Erythroblast (primary cell): ENCODE measurements at places on chromosomes 16 and 17.

DNA sequence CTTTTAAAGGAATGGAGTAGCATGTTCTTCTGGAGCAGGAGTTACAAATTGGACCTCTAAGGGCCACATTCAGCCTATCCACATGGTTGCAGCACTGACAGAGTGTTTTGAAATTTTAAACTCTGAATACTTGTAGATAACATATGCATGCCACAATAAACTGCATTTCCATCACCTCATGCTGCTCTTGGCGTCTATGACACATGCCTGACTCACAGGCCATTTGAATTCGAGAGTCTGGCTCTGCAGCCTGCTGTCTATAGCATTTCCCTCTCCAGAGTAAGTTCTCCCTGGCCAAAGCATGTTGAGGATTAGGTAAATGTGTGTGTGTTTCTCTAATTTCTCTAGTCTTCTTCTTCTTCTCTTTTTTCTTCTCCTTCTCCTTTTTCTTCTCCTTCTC, 28.7 kb upstream of the MYOCD start:
- DNase-seq, result no peak

GRCh38 chr16:25030420-25031131, 15.4 kb upstream of the ARHGAP17 start:
- no peak for DNase-seq

DNA sequence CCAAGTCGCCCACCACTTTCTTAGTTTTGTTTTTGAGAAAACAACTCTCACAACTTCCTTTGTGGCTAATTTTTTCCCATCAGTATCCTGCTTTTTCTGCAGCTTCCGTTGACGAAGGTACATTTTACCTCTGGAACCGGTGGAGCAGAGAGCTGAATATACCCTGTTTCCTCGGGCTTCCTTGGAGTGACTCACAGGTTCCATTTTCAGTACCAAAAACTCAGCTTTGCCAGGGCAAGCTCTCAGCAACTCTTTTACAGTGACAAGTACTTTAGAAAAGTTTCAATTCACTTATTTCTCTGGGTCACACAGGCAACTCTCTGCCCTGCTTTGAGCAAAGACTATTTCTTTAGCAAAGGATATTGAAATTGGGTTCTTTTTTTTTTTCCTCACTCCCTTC, 318.9 kb downstream of the SNX29 start:
- DNase-seq, result no peak

DNA sequence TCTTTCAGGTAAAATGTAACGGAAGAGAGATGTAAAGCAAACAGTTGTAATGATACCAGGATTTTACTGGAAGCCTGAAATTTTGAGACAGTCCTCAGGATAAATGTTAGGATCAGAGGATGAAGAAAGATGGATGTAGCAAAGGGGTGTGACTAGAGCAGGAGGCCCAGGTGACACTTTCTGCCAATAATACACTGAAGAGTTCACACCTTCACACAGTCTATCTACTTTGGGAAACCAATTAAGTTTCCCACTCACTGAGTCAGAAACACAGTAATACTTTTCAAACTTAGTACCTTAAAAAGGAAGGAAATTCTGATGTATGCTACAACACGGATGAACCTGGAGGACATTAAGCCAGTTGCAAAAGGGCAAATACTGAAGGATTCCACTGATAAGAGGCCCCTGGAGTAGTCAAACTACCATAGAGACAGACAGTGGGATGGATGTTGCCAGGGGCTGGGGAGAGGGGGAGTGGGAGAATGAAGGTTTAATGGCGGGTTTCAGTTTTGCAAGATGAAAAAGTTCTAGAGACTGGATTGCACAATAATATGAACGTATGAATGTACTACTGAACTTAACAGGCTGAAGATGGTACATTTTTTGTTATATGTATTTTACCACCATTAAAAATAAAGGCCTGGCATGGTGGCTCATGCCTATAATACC, 62.3 kb downstream of the CYTH1 start:
- DNase-seq, result no peak

DNA sequence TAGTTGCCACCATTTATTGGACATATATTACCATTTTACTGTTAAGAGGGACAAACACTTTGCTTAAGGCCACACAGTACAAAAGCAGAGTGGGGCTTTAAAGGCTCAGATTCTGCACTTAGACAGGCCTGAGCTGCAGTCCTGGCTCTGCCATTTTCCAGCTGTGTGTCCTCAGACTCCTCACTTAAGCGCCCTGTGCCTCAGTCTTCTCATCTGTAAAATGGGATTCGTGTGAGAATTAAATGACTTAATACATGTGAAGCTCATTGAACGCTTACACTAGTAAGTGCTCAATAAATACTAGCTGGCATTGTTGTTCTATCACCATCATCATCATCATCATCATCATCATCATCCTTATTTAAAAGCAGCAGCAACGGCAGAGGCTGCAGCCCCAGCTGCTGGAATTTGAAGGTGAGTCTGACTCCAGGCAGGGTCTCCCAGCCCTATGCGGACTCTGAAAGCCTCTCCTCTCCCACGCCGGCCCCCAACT, 445 bp upstream of the CACNG5 start:
- no peak for DNase-seq

DNA sequence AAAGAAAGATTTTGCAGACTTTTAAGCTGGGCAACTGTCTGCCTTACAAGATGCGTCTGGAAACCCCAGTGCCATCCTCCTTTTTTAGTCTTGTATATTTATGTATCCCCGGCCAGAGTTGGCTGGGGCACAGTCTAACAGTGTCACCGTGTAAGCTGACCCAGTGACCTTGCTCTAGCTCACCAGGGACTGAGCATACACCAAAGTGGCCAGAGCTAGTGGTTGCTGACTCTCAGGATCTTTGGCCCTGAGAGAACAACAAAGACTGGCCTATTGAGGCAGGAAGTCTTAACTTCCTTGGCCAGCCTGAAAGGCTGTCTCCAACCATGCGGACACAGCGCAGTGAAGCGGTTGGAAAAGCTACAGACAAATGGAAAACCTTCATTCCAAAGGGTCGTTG, 745.2 kb downstream of the WWOX start:
- no peak for DNase-seq

GRCh38 chr16:74556375-74556922, 50.5 kb downstream of the GLG1 start:
- DNase-seq, result no peak

GRCh38 chr17:51000835-51001638, 119.6 kb downstream of the SPAG9 start:
- peak; percentile 76 for DNase-seq

GRCh38 chr17:20234276-20234675, 225.1 kb downstream of the SPECC1 start:
- peak; percentile 12 for DNase-seq

DNA sequence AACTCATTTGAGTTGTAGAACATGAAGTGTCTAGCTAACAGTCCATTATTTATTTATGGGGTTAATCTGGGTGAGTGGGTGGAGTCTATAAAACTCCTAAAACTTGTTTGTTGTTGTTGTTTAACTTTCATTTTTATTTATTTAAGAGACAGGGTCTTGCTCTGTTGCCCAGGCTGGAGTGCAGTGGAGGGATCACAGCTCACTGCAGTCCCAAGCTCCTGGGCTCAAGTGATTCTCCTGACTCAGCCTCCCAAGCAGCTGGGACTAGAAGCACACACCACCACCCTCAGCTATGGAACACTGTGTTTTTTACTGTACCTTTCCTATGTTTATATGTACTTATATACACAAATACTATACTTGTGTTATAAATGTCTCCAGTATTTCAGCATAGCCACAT, 77.8 kb upstream of the CLEC18B start:
- no peak for DNase-seq

DNA sequence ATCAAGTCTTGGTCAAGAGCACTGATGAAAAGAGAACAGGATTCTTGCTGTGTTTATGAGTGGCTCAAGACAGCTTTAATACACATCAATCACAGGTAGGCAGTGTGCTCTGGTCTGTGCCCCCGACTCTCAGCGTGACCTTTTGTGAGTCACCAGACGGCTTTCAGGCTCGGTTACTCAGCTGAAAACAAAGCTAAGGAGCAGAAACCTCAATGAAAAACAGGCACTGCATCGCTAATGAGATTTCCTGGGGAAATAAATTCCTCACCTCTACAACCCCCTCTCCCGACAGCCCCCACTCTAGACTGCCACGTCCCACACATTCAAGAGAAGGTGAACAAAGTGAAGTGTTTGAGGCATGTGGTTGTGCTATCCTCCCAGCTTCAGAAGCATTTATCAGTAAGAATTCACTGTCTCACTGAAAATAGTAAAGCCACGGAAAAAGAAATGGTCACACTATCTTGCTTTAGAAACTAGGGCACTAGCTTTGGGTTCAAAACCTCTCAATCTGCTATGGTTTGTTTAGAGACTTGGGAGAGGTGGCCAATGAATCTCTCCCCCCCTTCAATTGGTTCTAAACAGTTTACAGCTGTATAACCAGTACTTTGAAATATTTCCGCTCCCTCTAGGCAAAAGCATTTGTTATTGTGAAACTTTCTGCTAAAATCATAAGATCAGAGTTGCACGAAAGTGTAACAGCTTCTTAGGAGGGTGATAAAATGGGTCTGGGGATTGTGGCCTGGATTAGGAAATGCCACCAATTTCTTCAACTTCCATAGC, 199.5 kb upstream of the PMFBP1 start:
- DNase-seq, result no peak

GRCh38 chr16:77190190-77190477, 856 bp upstream of the MON1B start:
- no peak for DNase-seq

GRCh38 chr17:9521062-9521461, 54.6 kb downstream of the STX8 start:
- no peak for DNase-seq

- DNase-seq, result peak; percentile 86
Measured at GRCh38 chr17:2244545-2245525, 58.8 kb downstream of the SMG6 start.

DNA sequence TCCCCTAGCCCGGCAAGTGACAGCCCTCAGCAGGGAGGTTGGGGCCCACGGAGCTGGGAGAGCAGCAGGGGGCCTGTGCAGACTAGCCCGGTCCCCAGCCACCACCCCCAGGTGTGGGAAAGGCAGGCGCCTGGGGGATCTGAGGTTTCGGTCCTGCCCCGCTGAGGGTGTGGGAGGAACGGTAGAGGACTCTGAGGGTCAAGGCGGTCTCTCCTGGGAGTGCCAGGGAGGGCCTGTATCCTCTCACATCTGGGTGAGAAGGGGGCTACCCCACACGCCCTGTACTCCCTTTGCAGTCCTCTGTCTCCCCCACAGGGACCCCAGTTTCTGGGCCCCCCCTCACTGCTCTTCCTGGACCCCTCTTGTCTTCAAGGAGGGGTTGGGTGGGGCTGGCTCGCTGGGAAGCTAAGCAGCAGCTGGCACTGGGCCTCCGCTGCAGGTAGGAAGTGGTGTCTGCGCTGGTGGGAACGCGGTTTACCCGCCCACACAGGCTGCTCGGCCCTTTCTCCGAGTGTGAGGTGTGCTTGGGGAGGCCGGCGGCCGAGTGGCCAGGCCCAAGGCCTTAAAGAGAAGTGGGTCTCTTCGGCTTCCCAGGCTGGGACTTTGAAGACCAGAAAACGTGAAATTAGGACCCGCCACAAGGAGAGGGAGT, 15.4 kb downstream of the CD7 start:
- no peak for DNase-seq

- no peak for DNase-seq
Measured at GRCh38 chr16:90023078-90023447, 3.8 kb upstream of the DBNDD1 start.

GRCh38 chr16:56364865-56365264, 60.5 kb downstream of the AMFR start:
- DNase-seq, result no peak

GRCh38 chr16:30985401-30986128, 558 bp downstream of the HSD3B7 start:
- no peak for DNase-seq

- DNase-seq, result no peak
Measured at GRCh38 chr16:47110939-47111338, 32.8 kb downstream of the NETO2 start.

- DNase-seq, result no peak
Measured at GRCh38 chr17:50173335-50173941, 7.6 kb downstream of the SGCA start.

GRCh38 chr17:68060336-68060735, 24.8 kb downstream of the KPNA2 start:
- no peak for DNase-seq

DNA sequence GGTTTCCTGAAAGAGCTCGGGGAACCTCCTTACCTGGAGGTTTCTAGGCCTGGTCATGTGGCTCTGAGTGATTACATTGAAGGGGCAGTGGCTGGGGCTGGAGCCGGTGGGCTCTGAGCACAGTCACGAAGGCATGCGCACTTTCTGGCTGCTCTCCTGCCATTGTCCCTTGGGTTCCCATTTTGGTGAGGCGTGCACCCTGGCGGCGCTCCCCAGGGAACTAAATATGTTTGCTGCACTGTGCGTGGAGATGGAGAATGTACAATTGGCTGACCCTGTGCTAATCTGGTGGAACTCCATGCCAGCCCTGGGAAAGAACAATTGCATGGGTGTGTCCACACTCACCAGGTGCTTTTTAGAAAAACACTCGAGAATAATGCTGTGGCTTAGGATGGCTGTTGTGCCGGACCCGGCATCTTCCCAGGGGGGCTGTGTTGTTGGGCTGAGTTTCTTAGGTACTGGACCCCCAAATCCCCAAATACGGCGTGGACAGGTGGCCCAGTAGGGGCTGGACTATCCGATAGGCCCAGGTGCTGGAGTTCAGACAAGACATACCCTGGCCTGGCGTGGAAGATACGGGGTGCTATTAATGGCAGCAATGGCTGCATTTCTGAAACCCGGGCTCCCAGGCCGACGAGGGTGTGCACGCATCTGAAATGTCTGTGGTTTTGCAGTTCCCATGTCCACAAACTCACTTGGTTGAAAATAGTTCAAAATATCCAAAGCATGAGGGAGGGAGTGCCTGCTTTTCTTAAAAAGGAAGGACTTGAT, 230.5 kb downstream of the SEC14L1 start:
- no peak for DNase-seq

DNA sequence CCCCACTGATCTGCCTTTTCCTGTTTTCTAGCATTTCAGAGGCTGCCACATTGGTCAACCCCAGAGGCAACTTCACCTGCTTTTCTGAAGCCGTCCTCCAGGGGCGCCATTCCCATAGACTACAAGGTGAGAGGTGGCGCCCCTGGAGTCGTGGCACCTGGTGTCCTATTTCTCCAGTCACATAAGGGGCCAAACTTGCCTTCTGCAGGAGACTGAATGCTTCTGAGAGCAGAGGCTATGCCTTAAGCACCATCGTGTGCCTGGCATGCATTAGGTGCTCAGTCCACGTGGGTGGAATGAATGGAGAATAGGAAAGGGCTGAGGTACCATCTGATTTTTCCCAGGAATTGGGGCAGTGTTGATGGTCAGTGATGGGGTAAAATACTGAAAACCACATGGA, 164.8 kb downstream of the HAPSTR1 start:
- peak; percentile 52 for DNase-seq

DNA sequence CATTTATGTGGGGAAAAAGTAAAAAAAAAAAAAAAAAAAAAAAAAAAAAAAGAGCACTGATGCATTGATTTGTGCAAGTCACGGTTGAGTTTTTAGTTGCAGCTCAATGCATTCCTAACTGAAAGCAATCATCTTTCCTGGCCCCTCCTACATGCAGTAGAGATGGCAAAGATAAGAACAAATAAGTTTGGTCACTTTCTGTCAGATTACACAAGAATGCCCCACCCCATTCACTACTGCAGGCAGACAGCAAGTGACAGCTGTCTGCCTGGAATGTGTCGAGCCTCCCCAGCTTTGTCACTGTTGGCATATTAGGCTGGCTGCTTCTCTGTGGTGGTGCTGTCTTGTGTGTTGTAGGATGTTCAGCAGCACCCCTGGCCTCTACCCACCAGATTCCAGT, 243.5 kb downstream of the FOXL1 start:
- DNase-seq, result no peak

GRCh38 chr16:88941913-88942909, 34.8 kb downstream of the CBFA2T3 start:
- peak; percentile 63 for DNase-seq

- DNase-seq, result no peak
Measured at GRCh38 chr16:80743273-80743672, 61.1 kb downstream of the CDYL2 start.
